ENCODE measurements at places on chromosomes 7 and 10.

DNA sequence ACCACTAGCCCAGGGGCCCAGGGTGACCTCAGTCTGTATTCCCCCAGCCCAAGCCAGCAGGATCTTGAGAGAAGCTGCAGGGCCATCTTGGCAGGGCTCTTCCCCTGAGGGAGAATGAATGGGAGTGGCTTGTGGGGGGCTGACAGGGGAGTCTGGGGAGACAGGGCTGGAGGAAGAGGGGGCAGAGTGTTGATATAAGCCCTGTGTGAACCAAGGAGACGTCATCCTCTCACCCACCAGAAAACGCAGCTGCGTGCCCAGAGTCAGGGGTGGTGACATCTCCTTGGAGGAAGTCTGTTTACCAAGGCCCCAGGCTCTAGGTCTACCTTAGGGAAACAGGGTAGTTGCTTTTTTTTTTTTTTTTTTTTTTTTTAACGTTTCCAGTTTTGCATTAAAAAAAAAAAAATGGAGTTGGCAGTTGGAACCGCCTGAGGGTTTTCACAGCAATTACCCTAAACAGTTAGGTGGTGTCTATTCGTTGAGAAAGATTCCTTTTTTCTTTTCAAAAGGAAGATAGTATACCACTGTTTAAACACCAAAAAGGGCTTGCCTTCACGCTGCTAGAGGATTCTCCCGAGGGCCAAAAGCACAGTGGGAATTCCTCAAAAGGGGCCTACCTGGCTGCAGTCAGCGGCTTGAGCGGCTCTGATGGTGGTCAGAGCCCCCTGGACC lies 113.8 kb downstream of the PRPF18 start:
- H3K4me1 ChIP-seq: no peaks in the 10 kb centered on the region
- no peak overlapping the region for H3K27ac ChIP-seq
- no peak overlapping the region for H3K4me3 ChIP-seq
- peaks cover 23% of the 10 kb centered on the region for H3K27me3 ChIP-seq

- H3K4me1 ChIP-seq: no peaks in the 10 kb centered on the region
- H3K36me3 ChIP-seq: no peaks in the 10 kb centered on the region
- H3K27me3 ChIP-seq: no peaks in the 10 kb centered on the region
These were observed 114.7 kb upstream of the EGFR start for GRCh38 chr7:54904130-54904529.

- no peak overlapping the region for H3K4me3 ChIP-seq
- H3K4me1 ChIP-seq: peaks cover 40% of the 10 kb centered on the region
- peaks cover 26% of the 10 kb centered on the region for H3K36me3 ChIP-seq
- no peak for DNase-seq
- no peaks in the 10 kb centered on the region for H3K27me3 ChIP-seq
- H3K27ac ChIP-seq: no peak overlapping the region
These were observed 33.5 kb downstream of the OSBPL3 start for GRCh38 chr7:24946467-24946866.

DNA sequence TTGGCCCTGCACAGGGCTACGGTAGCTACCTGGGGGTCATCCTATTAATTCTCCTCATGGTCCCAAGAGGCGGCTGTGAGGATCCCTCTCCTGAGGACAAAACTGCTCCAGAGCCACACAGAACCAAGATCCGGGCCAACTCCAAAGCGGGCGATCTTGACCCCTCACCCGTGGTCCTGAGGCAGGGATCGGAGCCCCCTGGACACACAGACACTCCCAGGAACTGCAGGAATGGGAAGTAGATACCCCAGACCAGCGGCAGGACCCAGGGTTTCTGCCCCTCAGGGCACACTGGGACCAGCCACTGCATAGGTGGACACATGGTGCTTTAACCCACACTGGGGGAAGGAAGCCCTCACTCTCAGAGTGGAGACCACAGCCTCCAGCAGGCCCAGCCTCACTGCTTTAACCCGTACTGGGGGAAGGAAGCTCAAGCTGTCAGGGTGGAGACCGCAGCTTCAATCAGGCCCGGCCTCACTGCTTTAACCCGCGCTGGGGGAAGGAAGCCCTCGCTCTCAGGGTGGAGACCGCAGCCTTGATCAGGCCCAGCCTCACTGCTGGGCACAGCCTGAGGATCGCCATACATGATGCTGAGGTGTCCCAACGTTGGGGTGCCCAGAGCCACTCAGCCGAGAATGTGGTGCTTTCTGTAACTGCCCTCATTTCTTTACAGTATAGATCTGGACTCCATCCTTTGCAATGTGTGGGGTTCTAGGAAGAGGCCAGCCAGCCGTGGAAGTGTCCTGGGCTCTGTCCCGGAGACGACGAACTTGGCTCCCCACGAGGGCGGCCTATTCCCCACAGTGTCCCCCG lies 60.1 kb downstream of the DIP2C start:
- H3K4me3 ChIP-seq: no peak overlapping the region
- H3K27me3 ChIP-seq: peaks cover 3% of the 10 kb centered on the region
- H3K36me3 ChIP-seq: no peaks in the 10 kb centered on the region
- H3K4me1 ChIP-seq: no peaks in the 10 kb centered on the region
- no peak overlapping the region for H3K27ac ChIP-seq

DNA sequence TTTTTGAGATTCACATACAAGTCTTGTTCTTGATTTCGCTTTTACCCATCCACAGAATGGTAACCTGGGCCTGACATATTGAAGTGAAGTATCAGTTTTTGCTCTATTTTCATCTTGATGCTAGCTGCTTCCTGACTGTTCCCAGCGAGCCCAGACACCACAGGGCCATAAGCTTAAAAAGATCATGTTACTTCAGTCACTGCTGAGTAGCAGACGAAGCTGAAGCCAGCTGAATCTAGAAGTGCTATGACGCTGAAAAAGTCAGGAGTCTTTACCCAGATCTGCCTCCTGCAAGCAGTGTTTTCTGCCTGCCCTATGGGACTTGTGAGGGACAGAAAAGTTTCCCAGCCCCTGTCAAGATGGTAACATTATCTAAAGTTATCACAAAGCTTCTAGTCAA lies 2.7 kb upstream of the PRXL2A start:
- DNase-seq: no peak
- peaks cover 6% of the 10 kb centered on the region for H3K4me1 ChIP-seq
- H3K27me3 ChIP-seq: peaks cover 19% of the 10 kb centered on the region
- no peak overlapping the region for H3K4me3 ChIP-seq
- H3K27ac ChIP-seq: no peak overlapping the region

DNA sequence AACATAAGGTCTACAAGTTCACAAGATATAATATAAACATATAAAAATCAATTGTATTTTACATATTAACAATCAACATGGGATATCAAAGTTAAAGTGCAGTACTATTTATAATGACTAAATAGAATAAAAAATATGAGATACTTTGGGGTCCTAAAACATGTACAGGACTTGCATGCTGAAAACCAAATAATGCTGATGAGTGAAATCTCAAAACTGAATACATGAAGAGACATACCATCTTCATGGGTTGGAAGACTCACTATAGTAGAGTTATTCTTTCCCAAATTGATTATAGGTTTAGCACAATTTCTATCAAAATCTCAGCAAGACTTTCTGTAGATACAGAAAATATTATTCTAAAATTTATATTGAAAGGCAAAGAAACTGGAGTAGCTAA lies 181.5 kb downstream of the LHFPL3 start:
- no peak overlapping the region for H3K27ac ChIP-seq
- no peaks in the 10 kb centered on the region for H3K4me1 ChIP-seq
- no peak for DNase-seq

DNA sequence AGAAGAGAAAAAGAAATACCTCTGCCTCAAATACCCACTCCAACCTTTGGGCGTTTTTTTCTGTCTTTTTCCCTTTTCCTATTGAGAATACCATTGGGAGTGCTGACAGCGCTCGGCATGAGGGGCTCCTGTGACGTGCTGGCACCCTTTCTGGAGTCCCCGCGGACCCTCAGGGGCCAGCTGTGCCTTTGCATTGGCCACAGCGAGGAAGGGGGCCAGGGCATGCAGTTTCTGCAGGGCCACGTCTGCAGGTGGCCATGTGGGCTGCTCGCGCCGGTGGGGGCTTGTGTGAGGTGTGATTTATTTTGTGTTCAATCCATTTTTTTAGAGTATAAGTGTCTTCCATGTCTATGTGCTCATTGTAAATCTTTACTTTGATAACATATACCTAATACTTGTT lies 57.4 kb downstream of the INPP5A start:
- peaks cover 12% of the 10 kb centered on the region for H3K36me3 ChIP-seq
- peaks cover 17% of the 10 kb centered on the region for H3K4me1 ChIP-seq
- H3K27me3 ChIP-seq: peaks cover 5% of the 10 kb centered on the region
- H3K27ac ChIP-seq: no peak overlapping the region

- peaks cover 16% of the 10 kb centered on the region for H3K4me1 ChIP-seq
- H3K27ac ChIP-seq: no peak overlapping the region
- H3K27me3 ChIP-seq: no peaks in the 10 kb centered on the region
- no peak for DNase-seq
These were observed 129.3 kb downstream of the ST7 start for GRCh38 chr7:117082647-117083046.

DNA sequence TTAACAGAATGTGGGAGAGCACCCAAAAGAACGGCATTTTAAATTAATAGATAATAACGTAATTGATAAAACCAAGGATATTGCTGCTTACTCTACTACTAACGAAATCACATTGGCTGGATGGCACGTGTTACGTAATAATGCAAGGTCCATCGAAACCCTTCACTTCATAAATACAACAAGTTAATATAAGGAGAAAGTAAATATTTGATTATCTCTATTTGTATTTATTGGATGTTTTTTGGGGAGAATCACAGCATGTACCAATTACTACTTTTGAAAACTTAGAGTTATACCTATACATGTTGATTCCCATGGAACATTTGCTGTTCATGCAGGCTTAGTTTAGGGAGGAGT lies 1.6 kb downstream of the PRKG1 start:
- no peaks in the 10 kb centered on the region for H3K36me3 ChIP-seq
- no peak overlapping the region for H3K4me3 ChIP-seq
- H3K27ac ChIP-seq: no peak overlapping the region
- DNase-seq: no peak
- peaks cover 54% of the 10 kb centered on the region for H3K27me3 ChIP-seq
- peaks cover 4% of the 10 kb centered on the region for H3K4me1 ChIP-seq
